Liver (tissue), 10 donors: ENCODE measurements at places on chromosomes 7 and 10. TPM values are rescaled to one million over a fixed set of nuclear protein-coding genes. Genes with fewer than 3 reads are reported as not detected.

DNA sequence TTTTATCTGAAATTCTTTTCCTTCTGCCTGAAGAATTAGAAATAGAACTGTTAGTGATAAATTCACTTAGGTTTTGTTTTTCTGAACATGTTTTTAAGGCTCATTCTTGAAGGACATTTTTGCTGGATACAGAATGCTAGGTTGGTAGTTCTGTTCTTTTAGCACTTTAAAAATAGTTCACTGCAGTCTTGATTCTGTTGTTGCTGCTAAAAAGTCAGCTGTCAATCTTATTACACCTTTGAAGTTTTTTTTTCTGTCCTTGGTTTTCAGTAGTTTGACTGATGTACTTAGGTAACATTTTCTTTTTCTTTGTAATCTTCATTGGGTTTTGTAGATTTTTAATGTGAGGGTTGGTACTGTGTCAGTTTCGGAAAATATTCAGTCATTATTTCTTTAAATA lies 48.7 kb downstream of the C1GALT1 start:
- DNase-seq, result no peak

- DNase-seq, result no peak
Measured at GRCh38 chr10:60536529-60537114, 146.9 kb upstream of the ANK3 start.

DNA sequence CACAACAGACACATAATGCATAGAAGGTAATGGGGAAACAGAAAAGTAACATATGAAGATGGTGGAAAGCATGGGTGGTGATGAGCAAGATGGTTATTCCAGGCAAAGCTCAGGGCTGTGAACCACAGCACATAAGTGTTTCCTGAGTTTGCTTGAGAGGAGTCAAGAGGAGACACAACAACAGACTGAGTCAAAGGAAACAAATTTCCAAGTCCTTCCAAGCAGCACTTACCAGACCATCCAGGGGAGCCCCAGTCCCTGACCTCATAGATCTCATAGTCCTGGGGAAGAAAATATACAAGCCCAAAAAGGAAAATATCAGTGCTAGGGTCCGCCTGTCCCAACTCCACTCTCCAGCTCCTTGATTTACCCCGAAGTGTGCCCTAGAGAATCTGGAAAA lies 216.6 kb upstream of the FZD1 start:
- no peak for DNase-seq

- DNase-seq, result no peak
Measured at GRCh38 chr7:22962775-22963350, 51.1 kb downstream of the HYCC1 start.

The ADAP1 gene
- total RNA-seq, result 3.7 TPM
